ENCODE measurements at places on chromosomes 11 and 22.
A peak's percentile ranks its signal among the peaks of the same experiment; 100 is the strongest.

- DNase-seq: peak; percentile 96
These were observed at the start of gene PIK3IP1 for GRCh38 chr22:31292236-31292989. PIK3IP1 (minus strand) TSS chr22:31292488; CDS start chr22:31292344, 144 bp downstream.

DNA sequence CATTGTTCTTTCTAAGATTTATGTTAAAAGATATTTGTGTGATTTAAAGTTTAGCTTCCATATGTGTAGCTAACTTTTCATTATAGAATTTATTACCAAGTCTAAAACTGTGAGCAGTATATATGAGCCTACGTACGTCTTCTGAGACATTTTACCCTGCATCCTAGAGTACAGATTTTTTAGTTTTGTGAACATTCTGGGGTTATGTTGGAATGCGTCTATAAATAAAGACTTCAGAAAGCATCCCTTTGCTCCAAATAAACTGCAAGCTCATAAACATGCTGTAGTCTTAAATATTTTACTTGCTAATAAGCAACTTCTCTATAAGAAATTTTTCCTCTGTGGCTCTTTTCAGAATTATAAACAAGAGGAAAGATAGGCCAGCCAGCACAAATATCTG lies 236.5 kb downstream of the DDX10 start:
- no peak for DNase-seq

GRCh38 chr22:39574779-39575551 lies 4.4 kb downstream of the CACNA1I start:
- no peak for DNase-seq

DNA sequence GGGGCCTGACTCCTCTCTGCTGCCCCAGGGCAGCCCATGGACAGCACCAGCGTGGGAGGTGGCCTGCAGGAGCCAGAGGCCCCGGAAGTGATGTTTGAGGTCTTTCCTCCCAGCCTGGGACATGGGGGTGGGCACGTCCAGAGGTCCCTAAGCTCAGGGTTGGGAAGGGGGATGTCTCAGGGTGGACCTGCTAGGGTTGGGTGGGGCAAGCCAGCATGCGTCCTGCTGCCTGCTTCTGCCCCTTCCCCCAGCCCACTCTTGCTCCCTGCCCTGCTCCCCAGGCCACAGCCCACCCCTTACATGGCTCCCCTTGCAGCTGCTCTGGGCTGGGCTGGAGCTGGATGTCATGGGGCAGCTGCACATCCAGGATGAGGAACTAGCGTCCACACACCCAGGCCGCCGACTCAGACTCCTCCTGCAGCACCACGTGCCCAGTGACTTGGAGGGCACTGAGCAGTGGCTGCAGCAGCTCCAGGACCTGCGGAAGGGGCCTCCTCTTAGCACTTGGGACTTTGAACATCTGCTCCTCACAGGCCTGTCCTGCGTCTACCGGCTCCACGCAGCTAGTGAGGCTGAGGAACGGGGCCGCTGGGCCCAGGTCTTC lies 1.3 kb downstream of the FAM180B start:
- DNase-seq: no peak

DNA sequence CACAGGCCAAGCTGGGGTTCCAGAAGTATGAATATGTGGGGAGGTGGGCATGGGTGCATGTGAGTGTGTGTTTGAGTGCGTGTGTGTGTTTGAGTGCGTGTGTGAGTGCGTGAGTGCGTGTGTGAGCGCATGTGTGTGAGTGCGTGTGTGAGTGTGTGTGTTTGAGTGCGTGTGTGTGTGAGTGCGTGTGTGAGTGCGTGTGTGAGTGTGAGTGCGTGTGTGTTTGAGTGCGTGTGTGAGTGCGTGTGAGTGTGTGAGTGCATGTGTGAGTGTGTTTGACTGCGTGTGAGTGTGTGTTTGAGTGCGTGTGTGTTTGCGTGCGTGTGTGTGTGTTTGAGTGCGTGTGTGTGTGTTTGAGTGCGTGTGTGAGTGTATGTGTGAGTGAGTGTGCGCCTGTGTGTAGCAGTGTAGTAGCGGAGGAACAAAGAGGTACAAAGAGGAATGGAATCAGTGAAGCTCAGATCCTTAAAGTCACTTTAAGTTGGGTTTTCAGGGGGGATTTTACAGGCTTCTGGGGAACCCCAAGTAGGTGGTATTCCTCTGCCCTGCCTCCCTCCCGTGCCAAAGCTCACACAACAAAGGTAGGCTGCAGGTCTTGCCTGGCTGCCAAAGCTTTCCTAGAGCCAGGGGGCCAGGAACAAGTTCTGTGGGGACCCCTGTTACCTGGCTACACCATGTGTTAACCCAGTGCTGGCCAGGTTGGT lies 137.1 kb downstream of the KIRREL3 start:
- no peak for DNase-seq

- no peak for DNase-seq
These were observed 52.8 kb downstream of the FAM76B start for GRCh38 chr11:95736809-95737208.

GRCh38 chr11:12439615-12440014 lies 62.2 kb downstream of the PARVA start:
- DNase-seq: no peak

DNA sequence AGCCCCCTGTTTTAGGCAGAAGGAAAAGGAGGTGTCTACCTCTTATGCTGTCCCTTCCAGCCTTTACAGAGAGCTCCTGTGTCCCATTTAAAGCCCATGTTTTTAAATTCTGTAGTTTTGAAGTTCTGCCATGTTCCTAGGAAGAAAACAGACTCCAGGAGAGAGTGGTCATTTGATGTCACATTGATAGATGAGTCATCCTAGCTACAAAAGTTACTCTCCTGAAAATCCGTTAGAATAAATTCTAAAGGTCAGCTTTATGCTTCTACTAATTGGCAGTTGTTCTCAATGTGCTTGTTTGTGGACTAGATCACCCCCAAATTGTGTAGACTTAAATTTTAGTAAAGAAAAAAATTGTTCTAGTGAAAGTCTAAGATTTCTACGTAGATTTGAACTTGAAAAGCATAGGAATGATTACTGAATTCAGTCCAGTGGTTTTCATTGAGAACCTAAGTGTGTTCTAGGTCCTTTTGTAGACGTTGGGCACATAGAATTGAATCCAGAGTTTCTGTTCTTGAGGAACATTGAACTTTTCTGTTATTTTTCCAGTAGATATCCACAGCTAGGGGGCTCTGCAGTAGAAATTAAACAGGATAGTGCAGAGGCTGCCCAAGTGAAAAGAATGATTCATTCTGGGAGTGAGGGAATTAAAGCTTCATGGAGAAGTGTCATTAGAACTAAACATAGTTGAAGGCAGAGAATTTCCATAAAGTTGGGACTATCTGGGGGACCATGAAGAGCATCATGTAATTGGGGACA lies 140.6 kb upstream of the RASSF10 start:
- no peak for DNase-seq

DNA sequence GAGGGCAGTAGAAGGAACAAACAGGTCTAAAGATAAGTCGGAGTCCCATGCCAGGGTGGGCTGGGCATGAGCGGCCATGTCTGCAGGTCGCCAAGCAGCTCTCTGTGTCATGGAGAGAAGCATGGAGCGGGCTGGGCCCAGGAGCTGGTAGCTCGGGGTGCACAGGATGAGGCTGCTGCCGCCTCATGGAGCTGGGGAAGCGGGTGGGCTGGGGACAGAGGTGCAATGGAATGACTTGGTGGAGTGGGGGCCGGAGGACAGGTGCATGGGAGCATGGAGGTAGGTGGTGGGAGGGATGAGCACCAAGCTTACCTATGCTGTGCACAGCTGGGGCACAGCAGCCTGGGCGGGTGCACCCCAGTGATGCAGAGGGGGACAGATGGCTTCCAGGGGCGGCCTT lies 3.6 kb downstream of the NRXN2 start:
- no peak for DNase-seq
